ENCODE measurements at places on chromosomes 1 and 21. TPM values are rescaled to one million over a fixed set of nuclear protein-coding genes. Genes with fewer than 3 reads are reported as not detected.

The ELAPOR1 gene
- polyA plus RNA-seq, result 1.2 TPM

GRCh38 chr1:92964316-92964715, 3.1 kb upstream of the DIPK1A start:
- no peak for DNase-seq

The MAP10 gene
- 0.49 TPM for polyA plus RNA-seq

DNA sequence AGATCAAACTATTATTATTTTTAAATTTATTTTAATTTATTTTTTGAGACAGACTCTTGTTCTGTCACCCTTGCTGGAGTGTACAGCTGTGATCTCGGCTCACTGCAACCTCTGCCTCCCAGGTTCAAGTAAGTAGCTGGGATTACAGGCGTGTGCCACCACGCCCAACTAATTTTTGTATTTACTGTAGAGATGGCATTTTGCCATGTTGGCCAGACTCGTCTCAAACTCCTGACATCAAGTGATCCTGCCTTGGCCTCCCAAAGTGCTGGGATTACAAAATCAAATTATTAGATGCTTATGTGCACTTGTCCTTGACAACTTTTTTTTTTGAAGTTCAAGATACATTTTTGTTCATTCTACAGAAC, 15.4 kb downstream of the LIN9 start:
- DNase-seq, result no peak

- no peak for DNase-seq
These were observed 841.2 kb upstream of the ADGRL4 start for GRCh38 chr1:79847700-79848099.

DNA sequence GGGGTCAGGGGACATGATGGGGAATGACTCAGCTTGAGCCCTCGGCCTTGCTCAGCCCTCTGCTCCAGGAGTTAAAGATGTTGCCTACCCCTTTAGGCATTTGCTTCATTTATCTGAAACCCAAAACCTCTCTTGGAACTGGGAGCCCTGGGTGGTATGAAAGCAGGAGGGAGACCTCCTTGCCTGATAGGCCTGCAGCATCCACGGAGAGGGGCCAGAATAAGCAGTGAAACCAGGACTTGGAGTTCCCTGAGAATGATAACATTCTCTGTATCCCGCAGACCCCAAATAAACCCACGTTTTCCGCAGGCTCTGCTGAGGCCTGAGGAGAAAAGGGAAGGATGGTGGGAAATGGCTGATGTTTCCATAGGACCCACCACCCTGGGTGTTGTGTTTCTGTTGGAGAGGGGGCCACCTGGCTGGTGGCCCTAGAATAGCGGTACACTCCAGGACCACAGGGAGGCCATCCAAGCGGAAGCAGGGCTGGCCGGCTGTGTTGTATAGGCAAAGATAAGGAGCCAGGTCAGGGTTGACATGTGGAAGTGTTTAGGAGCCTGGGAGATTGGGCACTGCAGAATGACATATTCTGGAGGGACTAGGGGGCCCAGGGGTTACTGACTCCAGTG, 77.4 kb downstream of the FOXD2 start:
- DNase-seq, result peak; percentile 28

DNA sequence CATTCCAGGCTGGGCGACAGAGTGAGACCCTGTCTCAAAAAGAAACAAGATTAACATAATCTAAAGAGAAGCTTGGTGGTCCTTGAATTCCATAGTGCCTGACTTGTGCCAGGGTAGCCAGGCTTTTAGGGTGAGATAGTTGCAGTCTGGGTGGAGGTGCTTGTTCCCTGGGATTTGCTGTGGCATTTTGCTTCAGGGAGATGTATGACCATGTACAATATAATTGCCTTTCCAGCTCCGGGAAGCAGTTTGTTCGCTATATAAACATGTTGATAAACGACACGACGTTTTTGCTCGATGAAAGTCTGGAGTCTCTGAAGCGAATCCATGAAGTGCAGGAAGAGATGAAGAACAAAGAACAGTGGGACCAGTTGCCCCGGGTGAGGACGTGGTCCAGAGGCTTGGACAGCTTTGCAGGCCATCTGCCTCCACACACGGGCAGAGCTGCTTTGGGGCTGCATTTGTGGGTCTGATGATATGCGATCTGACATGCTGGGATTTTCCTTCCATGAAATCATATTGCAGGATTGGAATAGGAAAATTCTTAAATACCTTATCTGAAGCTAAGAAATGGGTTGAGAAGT, 49.4 kb upstream of the KIF1B start:
- DNase-seq, result no peak

The MUL1 gene
- polyA plus RNA-seq, result 23.7 TPM

The GBP5 gene
- polyA plus RNA-seq, result 0.49 TPM

DNA sequence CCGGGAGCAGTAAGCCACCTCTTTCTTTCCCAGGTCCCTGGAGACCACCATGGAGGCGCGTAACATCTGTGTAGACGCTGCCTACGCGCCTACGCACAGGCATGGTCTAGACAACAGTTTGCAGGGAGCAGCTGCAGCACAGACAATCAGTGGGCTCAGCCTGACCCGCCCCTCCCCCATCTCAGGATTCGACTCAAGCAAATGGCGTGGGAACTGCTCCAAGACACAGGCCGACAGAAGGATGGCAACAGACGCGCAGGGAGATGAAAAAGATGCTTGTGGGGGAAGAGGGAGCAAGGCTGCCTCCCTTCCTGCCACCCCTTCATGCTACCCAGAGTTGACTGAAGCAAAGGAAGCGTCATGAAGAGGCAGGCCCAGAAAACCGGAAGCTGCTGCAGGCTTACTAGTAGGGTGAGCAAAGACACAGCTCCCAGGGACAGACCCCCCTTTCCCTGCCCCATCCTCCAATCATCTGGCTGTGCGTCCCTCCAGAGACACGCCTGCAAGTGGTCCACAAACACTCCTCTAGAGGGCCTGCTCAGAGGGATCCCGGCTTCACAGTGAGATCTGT, 19.5 kb downstream of the STK40 start:
- no peak for DNase-seq

The GNAT2 gene
- 0.07 TPM for polyA plus RNA-seq

GRCh38 chr1:180256341-180257027, 26.4 kb downstream of the LHX4 start:
- DNase-seq, result no peak

The FCAMR gene
- polyA plus RNA-seq, result not detected

- no peak for DNase-seq
These were observed 64.0 kb downstream of the WNT9A start for GRCh38 chr1:227883641-227884301.

The NFASC gene
- polyA plus RNA-seq, result not detected

GRCh38 chr1:183019860-183020259, 3.4 kb upstream of the LAMC1 start:
- DNase-seq, result no peak

DNA sequence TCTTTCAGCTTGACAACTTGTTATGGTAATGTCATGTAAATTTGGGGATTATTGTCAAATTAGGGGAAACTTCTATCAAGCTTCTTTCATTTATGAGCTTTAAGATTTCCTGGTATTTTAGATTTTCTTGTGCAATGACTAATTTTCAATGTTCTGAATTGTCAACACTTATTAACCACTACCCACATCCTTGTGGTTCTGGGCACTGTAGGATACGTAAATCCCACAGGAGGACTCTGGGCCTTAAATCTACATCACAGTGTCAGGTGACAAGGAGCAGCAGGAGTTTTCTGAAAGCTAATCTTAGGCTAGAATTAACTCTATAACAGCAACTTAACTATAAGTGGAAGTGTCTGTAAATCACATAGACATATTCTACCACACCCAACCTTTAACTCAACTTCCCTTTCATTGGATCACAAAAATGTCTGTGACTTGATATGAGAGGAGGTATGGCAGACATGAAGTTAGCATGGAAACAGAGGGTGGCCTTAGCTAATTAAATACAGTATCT, 397.7 kb downstream of the HLX start:
- no peak for DNase-seq

- DNase-seq, result no peak
These were observed 99.9 kb downstream of the USH2A start for GRCh38 chr1:216323344-216323743.

DNA sequence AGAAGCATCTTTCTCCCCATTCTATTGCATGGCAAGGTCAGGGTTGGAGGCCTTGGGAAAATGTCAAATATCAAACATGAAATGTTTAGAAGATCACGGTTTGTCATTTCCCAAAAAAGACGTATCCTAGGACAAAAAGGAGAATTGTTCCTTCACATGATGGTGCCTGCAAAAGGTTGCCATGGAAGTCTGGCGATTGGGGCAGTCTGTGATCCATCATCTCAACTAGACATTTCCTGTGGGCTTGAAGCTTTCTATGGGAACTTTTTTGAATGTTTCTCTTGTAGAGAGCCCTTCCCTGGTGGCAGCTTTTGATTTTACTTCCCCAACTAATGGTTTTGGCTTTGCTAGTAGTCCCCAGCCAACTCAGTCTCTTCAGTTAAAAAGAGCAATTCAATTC, 106.3 kb downstream of the TGFB2 start:
- DNase-seq, result no peak

- no peak for DNase-seq
These were observed 1.6 kb upstream of the HPCA start for GRCh38 chr1:32884726-32885125.

The GRHL3 gene
- polyA plus RNA-seq, result 0.65 TPM

DNA sequence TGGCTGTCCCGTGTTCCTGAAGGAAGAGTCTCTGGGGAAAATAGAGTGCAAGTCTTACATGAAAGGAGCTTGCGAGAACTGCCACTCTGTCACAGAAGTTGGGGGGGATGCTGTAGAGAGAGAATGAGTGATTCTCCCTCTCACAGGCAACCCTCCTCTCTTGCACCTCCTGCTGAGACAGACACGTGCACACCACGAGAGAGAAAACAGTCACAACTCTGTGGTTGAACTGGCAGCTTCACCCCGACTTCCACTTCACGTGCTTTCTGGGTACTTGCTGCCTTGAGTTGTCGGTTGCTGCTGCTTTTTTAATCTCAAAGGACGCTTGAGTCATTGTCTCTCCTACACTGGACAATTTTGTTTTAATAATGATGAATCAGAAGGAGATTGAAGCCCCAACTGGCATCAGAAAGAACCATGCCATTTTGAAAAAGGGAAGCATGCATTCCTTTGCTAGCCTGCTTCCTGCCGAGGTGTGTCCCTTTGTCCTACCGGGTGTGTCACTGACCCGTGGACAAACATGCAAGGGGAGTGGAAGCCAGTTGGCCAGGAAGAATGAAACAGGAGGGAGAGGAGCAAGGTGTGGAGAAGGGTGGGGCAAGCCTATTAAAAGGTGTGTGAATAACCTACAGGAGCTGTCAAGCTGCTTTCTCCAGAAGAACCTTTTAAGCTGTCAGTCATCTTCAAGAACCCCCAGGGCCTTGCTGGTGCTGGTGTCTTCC, 164.2 kb downstream of the CACNA1E start:
- DNase-seq, result no peak

The SLC66A1 gene
- 40.8 TPM for polyA plus RNA-seq

The DNASE2B gene
- not detected for polyA plus RNA-seq

DNA sequence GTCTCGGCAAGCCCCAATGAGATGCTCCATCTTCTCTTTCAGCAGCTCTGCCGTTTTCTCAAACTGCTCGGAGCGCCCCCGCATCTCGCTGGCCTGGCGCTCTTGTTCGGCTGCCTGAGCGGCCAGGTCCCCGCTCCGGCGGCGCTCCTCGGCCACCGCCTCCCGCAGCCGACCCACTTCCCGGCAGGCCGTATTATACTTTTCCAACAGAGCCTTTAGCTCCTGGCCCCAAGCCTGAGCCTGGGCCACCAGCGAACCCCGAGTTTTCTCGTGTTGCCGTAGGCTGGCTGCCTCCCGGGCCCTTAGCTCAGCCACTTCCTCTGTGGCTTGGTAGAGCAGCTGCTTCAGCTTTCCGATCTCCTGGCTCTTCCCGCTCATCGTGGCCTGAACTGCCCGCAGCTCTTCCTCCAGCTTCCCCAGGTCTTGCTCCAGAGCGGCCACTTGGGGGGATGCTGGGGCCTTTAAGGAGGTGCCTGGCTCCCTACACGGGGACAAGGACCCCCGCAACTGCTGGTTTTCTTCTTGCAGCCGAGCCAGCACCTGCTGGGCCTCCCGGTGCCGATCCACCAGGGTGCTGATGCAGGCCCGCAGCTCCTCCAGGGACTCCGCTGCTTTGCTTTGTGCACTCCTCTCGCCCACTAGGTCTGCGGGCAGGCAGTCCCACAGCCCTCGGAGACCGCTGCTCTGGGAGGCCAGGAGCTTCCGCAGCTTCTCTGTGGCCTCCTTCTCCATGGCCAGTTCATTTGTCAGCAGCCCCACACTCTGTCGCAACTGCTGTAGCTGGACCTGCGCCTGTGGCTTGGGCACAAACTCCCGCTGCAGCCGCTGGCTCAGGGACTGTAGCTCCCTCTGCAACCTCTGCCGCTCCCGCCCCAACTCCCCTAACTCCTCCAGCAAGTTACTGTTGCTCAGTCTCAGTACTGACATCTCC, 13.4 kb upstream of the PIAS3 start:
- DNase-seq, result no peak

GRCh38 chr1:114901814-114902213, 47.2 kb downstream of the SYCP1 start:
- no peak for DNase-seq
